ENCODE measurements at places on chromosomes 3 and 15. TPM values are rescaled to one million over a fixed set of nuclear protein-coding genes. Genes with fewer than 3 reads are reported as not detected.

DNA sequence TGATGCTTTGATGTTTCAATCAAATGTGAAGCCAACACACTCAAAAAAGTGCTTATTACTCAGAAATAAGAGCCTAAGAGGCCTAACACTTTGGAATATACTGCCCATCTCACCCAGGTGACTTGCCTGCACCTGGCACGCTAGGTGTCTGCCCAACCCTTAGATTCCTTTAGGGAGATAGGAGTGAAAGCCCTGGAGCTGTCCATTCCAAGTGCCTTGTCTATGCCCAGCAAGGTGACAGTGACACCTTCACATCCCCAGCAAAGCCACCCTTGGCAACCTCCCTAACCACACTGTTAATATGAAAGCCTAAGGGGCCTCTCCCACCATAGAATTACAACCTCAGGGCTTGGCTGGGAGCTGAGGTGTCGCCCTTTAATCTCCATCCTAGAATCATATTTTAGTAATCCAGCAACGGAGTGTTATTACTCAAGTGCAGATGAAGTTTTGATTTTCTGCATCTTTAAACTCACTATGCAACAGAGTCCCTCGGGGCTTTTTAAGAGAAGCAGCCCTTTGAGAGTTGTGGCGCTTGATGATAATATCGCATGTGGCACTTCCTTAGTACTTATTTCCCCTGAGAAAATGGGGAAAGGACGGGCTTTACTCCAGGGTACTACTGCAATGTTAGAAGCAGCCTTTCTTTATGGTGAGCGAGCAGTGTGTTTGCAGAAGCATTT lies 24.8 kb downstream of the ATP10A start:
- H3K27ac ChIP-seq = no peak overlapping the region
- no peak for DNase-seq

DNA sequence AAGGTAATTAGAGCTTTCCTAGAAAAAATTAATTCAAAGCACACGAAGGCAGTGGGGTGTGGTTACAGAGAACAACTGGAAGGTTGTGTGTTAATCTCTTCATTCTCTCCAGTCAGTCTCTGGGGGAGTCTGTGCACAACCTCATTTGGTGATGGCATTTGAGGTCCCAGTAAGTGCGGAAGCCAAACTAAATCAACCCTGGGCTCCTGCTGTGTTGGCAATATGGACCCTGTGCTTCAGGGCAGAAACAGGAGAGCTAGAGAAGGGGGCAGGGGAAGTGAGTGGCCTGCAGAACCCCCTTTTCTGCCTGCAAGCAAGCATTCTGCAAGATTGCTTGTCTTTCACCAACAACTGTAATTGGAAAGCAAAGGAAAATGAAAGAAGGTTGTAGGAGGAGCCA lies 195.9 kb upstream of the ST8SIA2 start:
- no peaks in the 10 kb centered on the region for H3K27me3 ChIP-seq
- no peak for DNase-seq
- no peak overlapping the region for H3K4me3 ChIP-seq

GRCh38 chr15:52789601-52790168 lies 451 bp downstream of the ONECUT1 start:
- DNase-seq = no peak
- H3K36me3 ChIP-seq = no peaks in the 10 kb centered on the region
- H3K27ac ChIP-seq = peak overlapping the region; percentile 69
- H3K4me3 ChIP-seq = peak overlapping the region; percentile 80
- H3K4me1 ChIP-seq = peaks cover 27% of the 10 kb centered on the region
- H3K27me3 ChIP-seq = peaks cover 19% of the 10 kb centered on the region

GRCh38 chr15:61337541-61337940 lies 108.4 kb upstream of the RORA start:
- H3K36me3 ChIP-seq = no peaks in the 10 kb centered on the region
- no peak for DNase-seq
- H3K27me3 ChIP-seq = no peaks in the 10 kb centered on the region
- H3K4me1 ChIP-seq = no peaks in the 10 kb centered on the region
- no peak overlapping the region for H3K27ac ChIP-seq

TMEM266 gene
- total RNA-seq = 0.04 TPM

POTEB gene
- total RNA-seq = not detected

DNA sequence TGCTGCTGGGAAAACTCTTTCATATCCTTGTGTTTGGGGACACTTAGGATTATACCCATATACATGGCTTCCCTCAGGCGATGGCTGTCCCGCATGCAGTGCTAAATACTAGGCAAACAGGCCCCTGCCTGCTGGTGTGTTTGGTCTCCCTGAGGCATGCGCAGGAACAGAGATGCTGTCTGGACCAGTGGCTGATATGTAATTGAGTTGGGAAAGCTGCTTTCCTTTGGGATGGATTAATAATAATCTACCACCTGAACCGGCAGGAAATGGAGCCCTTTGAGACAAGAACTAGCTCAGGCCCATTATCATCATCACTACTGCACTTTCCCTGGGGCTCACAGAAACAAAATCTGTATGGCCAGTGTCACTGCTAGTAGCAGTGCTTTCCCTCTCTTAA lies 18.0 kb downstream of the ZDHHC3 start:
- DNase-seq = no peak
- H3K27me3 ChIP-seq = no peaks in the 10 kb centered on the region
- no peak overlapping the region for H3K4me3 ChIP-seq
- peaks cover 19% of the 10 kb centered on the region for H3K4me1 ChIP-seq
- peaks cover 14% of the 10 kb centered on the region for H3K36me3 ChIP-seq

CXCR6 gene
- total RNA-seq = not detected

ECE2 gene
- total RNA-seq = not detected

Measured in HepG2 (cell line).